Skeletal muscle cell (primary cell): ENCODE measurements at places on chromosomes 3 and 15.

DNA sequence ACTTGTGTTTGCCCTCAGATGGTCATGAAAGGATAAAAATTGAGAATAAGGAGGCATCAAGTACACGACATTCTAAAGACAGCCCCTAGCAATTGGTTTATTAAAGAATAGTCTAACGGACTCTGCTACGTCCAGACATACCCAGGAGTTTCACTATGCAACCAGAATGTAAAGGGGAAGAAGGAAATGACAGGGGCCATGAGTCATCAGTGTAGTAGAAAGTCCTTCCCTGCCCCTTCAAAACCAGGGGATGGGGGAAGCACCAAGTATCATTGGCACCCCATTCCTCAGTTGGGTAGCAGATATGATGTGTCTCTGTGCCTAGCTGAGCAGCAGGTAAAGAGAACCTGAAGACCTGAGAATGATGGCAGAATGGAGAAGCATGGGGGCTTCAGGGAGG lies 367.4 kb downstream of the IL20RB start:
- no peak for DNase-seq

DNA sequence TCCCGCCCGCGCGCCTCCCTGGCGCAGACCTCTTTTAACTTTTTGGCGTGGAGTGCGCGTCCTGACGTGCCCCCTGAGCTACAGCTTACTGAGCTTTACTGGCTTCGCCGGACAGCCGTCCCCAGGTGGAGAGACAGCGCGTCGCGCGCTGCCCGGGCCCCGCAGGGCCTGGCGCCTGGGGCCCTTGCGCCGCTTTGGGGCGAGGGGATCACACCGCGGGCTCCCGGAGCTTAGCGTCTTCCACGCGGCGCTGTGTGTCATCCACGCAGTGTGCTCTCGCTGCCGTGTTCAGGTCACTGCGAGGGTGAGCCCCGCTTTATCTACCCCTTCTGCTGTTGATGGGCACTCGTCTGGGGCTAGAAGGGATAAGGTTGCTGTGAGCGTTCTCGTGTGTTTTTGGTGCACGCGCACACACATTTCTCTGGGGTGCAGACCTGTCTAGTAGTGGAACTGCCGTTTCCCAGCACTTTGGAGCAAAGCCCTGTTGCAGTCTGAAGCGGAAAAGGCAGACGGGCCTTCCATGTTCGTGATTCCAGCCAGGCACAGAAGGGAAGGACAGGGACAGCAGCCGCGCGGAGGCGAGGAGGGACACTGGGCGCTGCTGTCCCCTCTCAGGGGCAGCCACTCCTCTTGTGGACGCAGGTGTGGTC lies 33.1 kb upstream of the ALDH1L1 start:
- DNase-seq: no peak

GRCh38 chr3:114052216-114052615 lies 4.1 kb downstream of the CCDC191 start:
- DNase-seq: no peak

DNA sequence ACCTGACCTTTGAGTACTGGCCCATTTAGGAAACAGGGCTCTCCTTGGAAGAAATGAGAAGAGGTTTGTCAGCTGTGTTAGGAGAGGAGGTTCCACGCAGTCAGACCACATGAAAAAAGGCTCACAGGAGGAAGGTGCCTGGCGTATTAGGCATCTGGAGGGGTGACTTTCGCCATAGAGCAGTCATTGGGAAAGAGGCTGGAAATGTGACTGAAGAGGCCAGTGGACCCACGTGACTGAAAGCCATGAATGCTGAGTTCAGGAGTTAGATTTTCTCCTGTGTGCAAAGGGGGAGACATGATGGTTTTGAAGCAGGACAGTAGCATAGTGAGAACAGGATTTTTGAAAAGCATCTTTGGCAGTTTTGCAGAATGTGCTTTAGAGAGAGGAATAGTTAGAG lies 29.7 kb upstream of the RNF7 start:
- DNase-seq: no peak

- DNase-seq: no peak
These were observed 243.6 kb downstream of the ARRDC4 start for GRCh38 chr15:98203872-98204660.

GRCh38 chr3:138437281-138437680 lies 2.9 kb downstream of the ESYT3 start:
- DNase-seq: no peak

DNA sequence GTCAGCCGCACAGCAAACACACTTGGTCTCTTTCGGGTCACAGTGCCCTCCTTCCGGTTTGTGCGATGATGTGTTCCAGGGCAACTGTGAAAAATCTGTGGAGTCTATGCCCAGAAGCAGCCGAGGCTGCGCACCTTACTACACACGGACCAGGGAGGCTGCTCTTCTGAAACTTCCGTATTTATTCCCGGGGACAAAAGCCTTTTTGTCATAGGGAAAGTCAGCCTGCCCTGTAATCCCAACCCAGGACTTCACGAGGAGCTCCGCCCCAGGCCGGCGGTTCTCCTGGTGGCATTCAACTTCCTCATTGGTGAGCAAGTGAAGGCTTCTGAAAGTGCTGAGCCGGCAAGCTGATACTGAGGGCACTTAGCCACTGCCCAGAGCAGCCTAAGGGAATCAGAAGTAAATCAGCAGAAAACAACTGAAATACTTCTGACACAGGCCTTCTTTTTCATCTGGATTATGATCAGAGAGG lies 126.5 kb downstream of the FMN1 start:
- no peak for DNase-seq

- DNase-seq: no peak
These were observed 22.8 kb downstream of the TMEM43 start for GRCh38 chr3:14147617-14148016.

- no peak for DNase-seq
These were observed 376 bp downstream of the KPNA4 start for GRCh38 chr3:160564949-160565441.
